T follicular helper cell (primary cell): ENCODE measurements at places on chromosomes 2 and 18.

DNA sequence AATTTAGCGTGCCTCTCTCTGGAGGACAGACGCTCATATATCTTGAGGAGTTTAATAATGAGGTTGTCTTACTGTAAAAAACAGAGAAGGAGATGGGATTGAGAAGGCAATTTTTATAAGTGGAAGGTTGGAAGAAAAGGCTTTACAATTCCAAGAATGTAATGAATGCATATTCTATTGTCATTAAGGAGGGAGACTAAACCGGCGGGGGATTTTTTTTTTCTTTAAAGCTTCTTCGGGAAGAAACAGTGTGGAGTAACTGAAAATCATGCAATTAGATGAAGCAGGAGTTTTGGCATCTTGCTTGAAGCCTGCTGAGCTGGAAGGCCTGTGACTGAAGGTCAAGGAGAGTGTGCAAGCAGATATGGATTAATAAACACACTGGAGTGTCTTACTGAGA, 124.4 kb downstream of the HRH4 start:
- DNase-seq = no peak

- DNase-seq = no peak
Measured at GRCh38 chr18:78861706-78862105, 117.9 kb upstream of the SALL3 start.

GRCh38 chr2:72513011-72513410, 312.8 kb downstream of the EXOC6B start:
- DNase-seq = no peak

GRCh38 chr2:226743915-226744314, 55.7 kb downstream of the IRS1 start:
- DNase-seq = no peak

DNA sequence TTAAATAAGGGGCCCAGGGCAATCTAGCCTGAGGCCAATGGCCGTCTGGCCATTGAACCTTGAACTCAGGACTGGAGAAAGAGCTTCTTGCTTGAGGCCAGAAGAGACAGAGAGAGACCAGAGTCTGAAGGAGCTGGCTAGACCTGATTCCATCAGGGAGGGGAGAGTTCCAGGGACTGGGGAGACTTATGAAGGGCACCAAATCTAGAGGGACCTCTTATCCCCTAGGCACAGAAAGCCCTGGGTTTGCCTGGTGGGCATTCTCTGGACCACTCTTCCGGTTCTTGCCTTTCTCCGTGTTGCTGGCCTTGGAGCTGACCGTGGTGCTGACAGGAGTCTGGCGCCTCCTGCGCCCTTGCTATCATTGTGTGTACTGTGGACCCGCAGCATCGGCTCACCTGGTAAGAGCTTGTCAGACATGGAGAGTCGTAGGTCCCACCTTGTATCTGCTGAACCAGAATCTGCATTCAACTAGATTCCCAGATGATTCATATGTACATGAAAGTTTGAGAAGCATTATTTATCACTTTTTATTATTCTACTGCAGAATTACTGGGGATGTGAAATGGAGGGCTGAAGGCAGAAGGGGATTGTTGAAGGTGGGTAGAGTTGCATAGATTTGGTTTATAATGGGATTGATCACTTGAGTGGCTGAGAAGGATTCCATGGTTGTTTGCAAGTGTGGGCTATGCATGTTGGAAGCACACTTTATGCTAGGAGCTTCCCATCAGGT, 4.3 kb upstream of the TRPM8 start:
- DNase-seq = no peak

DNA sequence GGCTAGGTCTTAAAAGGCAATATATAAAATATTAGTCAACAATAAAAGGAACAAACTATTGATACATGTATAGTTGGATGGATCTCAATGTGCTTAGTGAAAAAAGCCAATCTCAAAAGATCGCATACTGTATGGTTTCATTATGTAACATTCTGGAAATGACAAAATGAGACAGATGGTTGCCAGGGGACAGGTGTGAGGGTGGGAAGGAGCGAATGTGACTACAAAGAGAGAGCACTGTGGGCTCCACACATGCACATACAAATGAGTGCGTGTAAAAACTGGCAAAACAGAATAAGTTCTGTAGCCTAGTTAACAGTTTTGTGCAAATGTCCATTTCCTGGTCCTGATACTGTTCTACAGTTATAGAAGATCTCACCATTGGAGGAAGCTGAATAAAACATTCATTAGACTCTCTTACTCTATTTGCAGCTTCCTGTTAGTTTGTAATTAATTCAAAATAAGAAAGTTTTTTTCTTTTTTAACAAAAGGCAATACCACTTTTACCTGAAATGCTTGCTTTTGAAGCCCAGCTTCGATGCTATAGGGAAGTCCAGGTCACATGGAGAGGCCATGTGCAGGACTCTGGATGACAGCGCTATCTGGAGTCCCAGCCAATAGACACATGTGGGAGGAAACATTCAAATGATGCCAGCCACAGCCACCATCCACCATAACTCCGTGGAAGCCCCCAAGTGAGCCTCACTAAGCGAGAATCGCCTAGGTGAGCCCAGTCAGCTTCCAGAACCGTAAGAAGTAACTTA, 21.0 kb upstream of the C2orf80 start:
- no peak for DNase-seq

- DNase-seq = no peak
Measured at GRCh38 chr2:38719706-38720105, 31.5 kb downstream of the SRSF7 start.

- no peak for DNase-seq
Measured at GRCh38 chr2:177270531-177270930, 6.0 kb upstream of the NFE2L2 start.

- no peak for DNase-seq
Measured at GRCh38 chr2:65358678-65359400, 73.6 kb downstream of the SPRED2 start.

DNA sequence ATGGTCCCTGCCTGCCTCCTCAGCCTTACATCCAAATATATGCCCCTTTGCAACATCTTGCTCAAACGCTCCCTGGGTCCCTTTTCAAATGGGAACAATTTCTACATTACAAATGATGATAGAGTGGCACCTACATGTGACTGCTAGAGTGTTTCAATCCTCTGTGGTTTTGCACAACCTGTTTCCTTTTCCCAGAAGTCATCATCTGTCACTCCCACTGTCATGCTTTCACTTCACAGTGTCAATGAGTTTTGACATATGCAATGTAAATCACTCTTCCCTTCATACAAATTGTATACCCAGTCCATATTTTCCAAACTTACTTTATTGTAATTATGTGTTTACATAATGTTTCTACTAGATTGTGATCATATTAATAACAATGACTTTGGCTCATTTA, 887.3 kb downstream of the TDRD15 start:
- no peak for DNase-seq

DNA sequence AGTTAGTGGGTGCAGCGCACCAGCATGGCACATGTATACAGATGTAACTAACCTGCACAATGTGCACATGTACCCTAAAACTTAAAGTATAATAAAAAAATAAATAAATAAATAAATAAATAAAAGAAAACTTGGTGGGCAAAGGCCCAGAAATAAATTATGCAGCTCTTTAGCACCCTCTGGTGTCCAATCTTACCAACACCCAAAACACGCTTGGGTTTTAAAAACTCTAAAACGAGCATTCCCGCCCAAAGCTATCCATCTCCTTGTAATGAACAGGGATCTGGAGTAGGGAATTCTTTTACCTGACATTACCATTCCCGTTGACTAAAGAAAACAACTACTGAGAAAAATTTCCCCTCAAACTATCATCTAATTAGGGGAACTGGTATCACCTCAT, 2005.9 kb upstream of the CELF4 start:
- no peak for DNase-seq

- DNase-seq = no peak
Measured at GRCh38 chr2:21054011-21054410, 10.1 kb upstream of the APOB start.

DNA sequence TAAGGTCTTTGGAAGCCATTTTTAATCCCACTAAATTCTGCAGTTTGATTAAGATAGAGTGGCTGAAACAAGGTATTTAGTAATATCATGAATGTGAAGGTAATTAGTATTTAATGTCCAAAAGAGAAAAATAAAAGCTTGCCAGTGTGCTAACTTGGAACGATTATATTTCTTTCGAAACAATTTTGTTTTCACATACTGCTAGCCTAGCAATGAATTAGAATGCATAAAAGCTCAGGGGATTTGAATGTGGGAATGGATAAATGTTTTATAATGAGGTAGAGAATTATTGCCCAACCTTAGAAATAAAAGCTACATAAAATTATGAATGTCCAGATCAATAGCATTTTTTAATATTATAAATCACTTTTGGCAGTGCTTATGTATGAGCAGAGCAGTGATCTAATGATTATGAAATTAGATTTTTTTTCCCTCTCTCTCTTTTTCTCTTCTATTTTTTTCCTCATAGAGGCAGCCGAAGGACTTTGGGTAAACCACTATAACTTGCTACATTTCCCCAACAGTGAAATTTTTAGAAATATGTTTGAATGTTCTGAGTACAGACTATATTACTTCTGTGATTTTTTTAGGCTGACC, 75.5 kb downstream of the PLCL1 start:
- DNase-seq = no peak

GRCh38 chr2:137420744-137421143, 543.5 kb upstream of the HNMT start:
- DNase-seq = no peak

DNA sequence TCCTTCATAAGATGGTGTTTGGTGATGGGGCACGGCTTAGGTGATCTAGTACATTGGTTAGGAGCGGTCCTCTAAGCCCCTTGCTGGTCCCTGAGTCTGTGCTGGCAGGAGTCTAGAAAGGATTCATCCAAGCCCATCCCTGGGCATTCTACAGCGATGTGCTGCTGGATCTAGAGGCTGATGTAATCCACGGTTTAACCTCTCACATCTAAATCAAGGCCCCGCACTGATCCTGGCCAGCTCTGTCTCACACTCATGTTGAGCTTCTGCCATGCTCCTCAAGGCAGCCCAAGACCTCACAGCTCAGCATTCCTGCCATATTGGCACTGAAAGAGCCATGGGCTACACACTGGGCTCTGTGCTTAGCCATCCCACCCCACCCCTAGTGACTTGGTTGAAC, 664.8 kb downstream of the STK39 start:
- no peak for DNase-seq

DNA sequence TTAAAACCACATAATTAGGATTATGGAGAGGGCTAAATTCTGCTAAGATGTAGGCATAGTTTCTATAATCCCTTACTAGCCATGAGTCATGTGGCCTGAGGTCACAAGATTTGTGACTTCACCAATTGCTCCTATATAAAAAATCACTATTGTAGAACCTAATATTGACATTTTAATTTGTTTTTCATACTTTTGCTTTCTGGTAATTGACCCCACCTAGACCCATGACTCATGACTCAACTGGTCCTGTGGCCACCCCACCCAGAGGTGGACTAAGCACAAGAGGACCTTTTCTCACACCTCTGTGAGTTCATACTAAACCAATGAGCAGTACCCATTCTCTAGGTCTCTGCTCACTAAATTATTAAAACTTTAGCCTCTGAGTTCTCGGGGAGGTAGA, 1567.5 kb upstream of the LRRTM1 start:
- no peak for DNase-seq

- DNase-seq = no peak
Measured at GRCh38 chr2:45458909-45459563, 152.0 kb downstream of the SRBD1 start.

DNA sequence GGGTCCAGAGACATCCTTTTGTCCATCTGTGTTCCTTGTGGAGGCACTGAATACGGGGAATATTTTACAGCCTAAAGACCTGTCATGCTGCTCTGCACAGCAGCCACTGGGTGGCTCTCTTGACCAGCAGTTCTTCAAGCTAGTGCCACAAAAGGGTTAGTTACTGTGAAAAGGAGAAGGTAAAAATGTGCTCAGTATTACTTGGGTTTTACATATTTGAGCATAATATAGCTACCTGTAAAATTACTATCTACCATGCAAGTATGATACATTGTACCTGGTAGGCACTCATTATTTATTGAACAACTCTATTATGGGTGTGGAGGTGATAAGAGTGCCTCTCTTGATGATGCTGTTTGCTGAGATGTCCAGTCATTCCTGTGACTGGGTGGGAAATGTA, 23.6 kb downstream of the FZD5 start:
- no peak for DNase-seq

GRCh38 chr2:38444247-38444646, 67.2 kb upstream of the ATL2 start:
- DNase-seq = no peak

GRCh38 chr2:49241991-49242390, 87.7 kb upstream of the FSHR start:
- DNase-seq = no peak

- DNase-seq = no peak
Measured at GRCh38 chr18:77091366-77091765, 41.2 kb downstream of the MBP start.

- no peak for DNase-seq
Measured at GRCh38 chr2:127408807-127409099, 9.5 kb upstream of the PROC start.

GRCh38 chr2:108423502-108424251, 25.3 kb upstream of the GCC2 start:
- no peak for DNase-seq

GRCh38 chr18:39913672-39914366, 2041.2 kb upstream of the PIK3C3 start:
- DNase-seq = no peak

GRCh38 chr2:18762667-18763066, 173.3 kb upstream of the NT5C1B start:
- DNase-seq = no peak

- no peak for DNase-seq
Measured at GRCh38 chr2:212842544-212843185, 304.1 kb upstream of the ERBB4 start.

- DNase-seq = no peak
Measured at GRCh38 chr18:59744271-59744721, 47.1 kb upstream of the CCBE1 start.
